ENCODE measurements at places on chromosomes 2 and 18. TPM values are rescaled to one million over a fixed set of nuclear protein-coding genes. Genes with fewer than 3 reads are reported as not detected.

DNA sequence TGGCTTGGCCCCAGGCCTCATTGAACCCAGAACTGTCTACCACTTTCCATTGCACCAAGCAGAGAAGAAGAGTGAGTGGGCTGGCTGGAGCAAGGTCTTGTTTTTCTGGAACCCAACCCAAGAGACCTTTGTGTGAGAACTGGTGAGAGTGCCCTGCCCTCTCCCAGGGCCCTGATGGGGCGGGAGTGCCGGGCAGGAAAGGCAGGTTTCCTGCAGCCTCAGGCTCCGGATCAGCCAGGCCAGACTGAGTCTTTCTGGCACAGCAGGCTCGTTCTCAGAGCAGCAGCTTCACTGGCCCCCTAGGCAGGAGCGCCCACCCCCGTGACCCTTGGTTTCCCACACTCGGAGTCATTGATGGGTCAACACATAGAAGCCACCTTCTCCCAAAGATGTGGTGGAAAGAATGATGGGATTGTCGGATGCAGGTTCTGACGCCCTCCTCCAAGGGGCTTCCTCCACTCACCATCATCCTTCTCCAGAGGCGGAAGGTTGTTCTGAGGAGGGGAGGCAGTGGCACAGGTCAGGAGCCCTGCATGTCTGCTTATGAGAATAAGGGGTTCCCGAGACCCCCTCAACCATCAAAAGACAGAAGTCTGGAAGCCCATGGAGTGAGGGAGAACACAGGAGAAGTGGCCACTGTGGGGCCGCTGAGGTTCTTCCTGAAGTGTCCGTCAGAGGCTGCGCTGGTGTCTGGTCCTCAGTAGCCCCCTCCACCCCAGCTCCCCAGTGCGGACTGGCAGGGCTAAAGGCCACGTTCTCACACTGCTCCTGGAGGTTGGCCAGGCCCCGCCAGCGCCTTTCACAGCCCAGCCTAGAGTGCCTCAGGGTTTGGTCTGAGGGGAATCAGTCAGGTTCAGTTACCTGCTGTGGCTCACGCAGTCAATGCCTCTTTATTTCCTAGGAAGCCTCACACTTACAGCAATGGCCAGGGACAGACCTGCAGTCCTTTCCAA lies 62.8 kb upstream of the LAPTM4A start:
- DNase-seq = no peak

The RND3 gene
- total RNA-seq = 54.7 TPM

GRCh38 chr18:50679056-50679455 lies 119.2 kb downstream of the MAPK4 start:
- no peak for DNase-seq

DNA sequence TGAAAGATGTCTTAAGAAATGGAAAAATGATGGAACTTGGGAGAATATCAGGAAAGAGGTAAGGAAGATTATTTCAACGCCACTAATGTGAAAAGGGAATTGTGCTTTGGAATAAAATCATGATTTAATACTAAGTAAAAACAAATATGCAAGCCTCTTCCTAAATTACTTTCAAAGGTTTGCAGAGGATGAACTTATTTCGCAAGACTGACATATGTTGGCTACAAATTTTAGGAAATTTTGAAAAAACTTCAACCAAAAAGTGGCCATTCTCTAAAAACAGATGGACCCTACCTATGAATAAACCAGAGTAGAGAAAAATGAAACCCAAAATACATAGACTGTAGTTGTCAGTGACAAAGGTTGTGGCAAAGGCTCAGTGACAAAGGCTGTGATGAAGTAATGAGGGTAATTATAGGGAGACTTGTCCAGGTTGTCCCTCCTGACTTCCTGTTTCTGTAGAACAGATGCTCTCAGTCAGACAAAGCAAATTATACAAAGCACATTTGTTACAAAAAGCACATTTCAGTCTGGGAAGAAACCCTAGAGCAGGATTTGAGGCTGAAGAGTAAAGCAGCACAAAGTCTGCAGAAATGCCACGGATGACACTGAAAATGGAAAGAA lies 39.5 kb downstream of the SFT2D3 start:
- no peak for DNase-seq

GRCh38 chr2:157887946-157888345 lies 11.8 kb upstream of the ACVR1 start:
- no peak for DNase-seq

- DNase-seq = no peak
Measured at GRCh38 chr2:46074501-46074900, 222.7 kb upstream of the EPAS1 start.

DNA sequence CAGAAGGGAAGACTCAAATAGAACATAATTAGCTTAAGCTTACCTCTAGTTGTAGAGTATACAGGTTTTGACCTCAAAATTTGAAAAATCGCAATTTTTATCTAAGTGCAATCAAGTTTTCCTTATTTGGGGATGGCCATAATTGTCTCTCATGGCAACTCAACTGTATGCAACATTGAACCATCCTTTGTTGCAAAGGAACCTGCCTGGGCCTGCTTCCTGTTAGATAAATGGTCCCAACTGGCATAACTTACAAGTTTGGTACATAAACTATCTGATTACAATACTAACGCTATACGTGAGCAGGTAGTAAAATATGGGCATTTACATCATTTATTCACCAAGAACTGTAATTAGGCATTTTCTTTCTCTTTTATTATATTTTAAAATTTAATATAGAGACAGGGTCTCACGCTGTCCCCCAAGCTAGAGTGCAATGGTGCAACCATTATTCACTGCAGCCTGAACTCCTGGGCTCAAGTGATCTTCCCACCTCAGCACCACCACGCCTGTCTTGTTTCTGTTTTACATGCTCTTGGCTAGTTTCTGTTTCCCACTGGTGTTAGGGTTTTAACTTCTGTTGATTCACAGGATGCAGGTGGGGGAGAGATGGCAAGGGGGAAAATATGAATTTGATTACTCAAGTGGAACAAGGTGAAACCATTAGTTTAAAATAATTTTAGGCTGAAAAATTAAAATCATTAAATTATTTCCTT lies 55.3 kb upstream of the B3GNT2 start:
- no peak for DNase-seq

DNA sequence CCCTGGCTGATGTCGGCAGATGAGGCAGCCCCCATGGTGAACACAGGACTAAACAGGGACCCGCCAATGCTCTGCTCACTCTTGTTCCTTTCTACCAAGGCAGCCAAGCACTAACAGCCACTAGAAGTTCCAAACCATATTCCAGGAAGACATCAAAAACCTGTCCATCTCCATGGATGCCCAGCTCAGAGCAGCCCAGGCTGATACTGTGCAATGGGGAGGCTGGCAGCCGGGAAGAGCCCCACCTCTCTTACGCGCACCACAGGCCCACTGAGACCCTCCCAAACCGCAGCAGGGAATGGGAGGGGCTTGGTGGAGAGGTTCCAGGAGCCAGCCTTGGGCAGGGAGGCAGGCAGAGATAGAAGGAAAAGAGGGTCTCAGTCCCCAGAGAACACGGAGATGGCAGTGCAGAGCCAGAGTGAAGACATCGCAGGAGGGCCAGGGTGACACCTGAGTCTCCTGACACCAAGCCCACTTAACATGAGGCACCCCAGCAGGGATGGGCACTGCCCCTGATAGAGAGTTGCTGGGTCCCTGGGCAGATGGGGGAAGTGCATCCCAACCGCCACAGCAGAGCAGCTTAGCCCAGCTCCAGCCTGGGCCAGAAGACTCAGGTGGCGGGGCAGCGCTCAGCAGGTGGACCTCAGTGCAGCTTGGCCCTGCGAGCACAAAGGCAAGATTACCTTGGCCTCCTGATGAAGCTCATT lies 3.4 kb downstream of the HS6ST1 start:
- DNase-seq = peak; percentile 7

- peak; percentile 49 for DNase-seq
Measured at GRCh38 chr2:234632527-234633391, 135.9 kb upstream of the ARL4C start.

DNA sequence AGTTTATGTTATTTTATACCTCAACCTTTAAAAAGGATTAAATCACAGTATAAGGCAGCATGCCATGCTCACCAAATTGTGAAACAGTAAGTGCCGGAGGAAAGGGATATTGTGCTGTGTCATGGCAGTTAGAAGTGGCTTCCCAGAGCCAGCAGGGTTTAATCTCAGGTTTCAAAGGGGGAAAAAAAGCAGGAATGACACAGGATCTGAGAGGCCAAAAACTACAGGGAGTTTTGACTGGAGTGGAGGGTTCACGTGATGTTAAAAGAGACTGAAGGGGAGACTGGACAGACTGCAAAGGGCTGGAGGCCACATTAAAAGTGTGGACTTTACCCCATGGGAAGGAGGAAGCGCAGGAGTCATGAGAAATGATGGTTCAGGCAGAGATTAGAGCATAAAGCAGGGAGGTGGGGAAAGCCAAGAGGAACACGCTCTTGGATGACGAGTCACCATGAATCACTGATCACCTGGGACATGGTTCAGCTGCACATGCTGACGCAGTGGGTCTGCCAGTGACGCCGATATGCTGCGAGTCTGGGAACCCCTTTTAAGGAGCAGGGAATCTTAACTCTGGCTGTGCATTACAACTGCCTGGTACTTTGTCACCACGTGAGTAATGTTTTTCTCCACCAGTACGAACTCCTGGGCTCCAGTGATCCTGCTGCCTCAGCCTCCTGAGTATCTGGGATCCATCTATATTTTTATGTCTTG lies 6.1 kb downstream of the CHMP1B start:
- no peak for DNase-seq

The KHK gene
- total RNA-seq = 0.91 TPM

The THUMPD2 gene
- 16.7 TPM for total RNA-seq

- DNase-seq = no peak
Measured at GRCh38 chr2:132615329-132616085, 54.5 kb downstream of the LYPD1 start.

DNA sequence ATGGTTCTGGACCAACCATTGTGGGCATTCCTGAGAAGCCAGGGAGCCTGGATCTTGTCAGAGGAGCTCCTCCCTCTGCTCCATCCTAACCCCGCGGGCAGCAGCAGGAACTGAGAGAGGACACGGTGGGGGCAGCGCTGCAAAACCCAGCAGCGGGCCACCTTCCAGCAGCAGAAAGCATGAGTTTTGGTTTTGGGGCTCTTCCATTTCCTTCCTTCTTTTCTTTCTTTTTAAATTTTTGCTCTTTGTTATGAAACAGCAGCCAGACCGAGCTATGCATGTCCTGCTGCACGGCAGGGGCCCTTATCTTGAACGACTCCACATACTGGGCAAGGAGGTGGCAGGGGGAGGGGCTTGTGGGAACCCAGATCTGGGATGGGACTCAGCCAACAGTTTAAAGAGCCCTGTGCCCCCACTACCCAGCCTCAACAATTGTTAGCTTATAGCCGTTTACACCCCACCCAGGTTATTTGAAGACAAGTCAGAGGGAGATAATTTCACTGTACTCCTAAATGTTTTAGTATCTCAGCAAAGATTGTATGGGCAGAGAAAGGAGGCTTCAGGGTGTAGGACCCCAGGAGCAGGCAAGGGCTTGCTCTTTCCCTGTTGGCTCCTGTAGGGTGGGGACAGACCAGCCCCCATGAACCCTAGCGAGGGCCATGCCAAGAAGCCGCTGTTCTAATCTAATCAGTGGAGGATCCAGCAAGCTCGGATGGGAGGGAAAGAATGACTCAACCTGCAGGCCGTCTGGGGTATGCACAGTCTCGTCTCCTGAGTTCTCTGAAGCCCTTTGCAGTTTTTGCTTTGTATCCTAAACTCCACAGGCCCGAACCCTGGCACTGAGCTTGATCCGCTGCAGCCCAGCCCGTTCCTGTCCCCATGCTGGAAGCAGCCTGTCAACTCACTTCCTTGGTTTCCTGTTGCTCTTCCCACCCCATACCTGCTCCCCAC lies 75.3 kb downstream of the LRRFIP1 start:
- no peak for DNase-seq

DNA sequence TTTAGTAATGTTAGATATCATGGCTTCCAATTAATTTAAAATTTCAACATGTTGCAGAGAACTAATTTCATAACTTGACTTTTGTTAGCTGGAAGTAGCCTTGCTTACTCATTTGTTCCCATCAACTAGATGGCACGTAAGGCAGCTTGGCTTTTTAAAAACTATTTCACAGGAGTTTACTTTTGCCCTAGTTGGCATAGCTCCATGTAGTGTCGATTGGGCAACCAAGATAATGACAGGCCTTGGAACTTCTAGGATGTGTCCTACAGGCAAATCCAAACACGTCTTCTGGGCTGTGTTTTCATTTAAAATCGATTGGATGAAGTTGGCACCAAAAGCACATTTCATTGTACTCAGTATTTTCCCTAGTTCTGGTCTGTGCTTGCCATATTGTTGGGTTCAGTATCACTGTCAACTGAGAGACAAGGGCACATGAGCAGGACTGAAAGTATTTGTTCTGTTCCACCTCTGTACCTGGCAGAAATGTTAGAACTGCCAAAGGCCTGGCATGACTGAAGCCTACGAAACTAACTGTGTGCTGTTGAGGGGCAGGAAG lies 29.4 kb downstream of the HADHB start:
- peak; percentile 90 for DNase-seq

- no peak for DNase-seq
Measured at GRCh38 chr2:234412726-234413125, 84.2 kb downstream of the ARL4C start.

- DNase-seq = no peak
Measured at GRCh38 chr2:68309426-68309825, 10.3 kb downstream of the CNRIP1 start.

DNA sequence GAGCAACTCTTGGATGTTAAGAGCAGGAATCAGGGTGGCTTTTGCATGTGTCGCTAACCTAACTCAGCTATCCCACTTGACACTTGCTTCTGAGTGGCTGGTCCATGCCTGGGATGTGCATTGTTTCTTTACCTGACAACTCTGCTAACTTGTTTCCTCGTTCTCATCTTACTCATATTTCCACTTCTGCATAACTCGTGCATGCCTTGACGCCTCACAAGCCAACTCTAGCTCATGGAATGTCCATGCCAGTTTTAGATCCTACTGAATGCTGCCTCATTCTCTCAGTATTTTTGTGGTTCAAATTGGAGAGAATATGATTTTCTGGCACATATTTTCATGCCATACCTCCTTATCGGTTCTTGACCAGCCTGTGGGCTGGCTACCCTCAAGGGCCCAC lies 52.5 kb downstream of the CDCA7 start:
- DNase-seq = no peak

The RNF152 gene
- 38.9 TPM for total RNA-seq

DNA sequence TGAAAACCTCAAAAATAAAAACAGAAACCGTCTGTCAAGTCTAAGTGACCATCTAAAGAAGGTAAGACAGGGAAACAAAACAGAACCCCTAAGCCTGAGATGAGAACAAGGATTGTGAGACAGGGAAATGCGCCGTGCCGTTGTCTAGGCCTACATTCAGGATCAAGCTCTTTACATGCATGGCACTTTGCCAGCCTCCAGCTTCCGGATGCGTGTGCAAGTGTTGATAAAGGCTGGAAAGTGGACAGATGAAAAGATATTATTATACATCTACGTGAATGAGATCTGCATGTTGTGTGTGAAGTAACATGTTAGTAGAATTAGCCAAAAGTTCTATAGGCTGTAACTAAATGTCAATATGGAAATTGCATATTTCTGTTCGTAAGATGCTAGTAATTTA lies 28.6 kb upstream of the TMEM87B start:
- DNase-seq = no peak

Data from prostate gland (tissue), 2 donors.